Spinal cord (tissue), 10 donors: ENCODE measurements at places on chromosomes 1 and 21.

GRCh38 chr1:5966543-5967205 is 25.6 kb downstream of the NPHP4 start:
- no peak for DNase-seq

GRCh38 chr21:18384771-18385170 is 18.8 kb downstream of the TMPRSS15 start:
- DNase-seq: no peak

DNA sequence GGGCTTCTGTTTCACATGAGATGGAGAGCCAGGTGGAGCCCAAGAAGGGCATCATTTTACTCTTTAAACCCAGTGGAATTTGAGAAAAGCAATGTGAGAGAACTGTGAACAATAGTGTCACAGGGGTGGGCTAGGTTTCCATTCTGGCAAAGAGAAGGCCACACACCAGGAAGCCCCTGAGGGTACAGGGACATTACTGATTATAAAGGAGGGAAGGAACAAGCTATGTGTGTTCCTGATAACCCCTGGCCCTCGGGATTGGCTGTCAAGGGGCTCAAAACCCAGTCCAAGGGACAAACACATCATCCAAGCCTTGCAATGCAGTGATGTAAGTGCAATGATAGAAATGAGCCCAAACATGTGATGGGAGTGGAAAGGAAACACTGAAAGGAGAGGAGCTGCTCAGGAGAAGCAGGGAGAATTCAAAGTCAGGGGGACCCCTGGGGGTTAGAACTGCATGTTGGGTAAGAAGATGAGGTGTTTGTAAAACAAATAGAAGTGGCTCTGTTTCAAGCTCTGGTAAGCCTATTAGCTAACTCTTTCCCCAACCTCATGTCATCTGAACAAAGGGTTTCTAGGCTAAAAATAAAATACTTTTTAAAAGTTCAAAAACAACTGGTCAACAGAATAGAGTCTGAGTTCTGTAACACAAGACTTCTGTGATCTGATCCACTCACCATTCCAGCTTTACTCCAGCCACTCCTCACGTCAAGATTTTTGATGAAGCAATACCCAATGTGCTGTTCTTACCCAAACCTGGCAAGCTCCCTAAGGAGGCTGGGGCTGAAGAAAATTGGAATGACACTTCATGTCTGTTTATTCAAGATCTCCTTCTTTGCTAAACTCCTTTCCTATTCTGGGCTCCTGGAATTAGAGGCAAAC is 51.1 kb upstream of the IL12RB2 start:
- no peak for DNase-seq

GRCh38 chr1:232923739-232924386 is 26.5 kb upstream of the NTPCR start:
- DNase-seq: no peak

DNA sequence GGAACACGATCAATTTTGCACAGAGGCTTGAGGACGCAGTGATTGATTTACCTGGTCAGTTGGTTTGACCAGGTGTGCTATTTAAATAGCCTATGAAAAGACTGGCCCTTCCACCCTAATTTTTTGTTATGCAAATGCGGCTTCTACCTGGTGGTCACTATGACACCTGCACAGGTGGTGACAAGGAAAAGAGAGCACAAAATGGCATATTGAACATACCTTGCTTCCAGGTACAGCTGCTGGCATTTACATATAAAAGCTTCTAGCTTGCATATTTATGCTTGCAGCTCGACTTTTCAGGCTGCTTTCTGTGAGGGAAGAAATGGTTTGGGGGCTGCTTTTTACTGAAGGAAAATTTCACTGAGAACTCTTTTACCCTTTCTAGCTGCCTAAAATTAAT is 15.3 kb upstream of the FMO4 start:
- no peak for DNase-seq
